ENCODE measurements at places on chromosomes 3 and 15.

GRCh38 chr3:69864766-69865165, 125.5 kb downstream of the MITF start:
- no peak for DNase-seq

DNA sequence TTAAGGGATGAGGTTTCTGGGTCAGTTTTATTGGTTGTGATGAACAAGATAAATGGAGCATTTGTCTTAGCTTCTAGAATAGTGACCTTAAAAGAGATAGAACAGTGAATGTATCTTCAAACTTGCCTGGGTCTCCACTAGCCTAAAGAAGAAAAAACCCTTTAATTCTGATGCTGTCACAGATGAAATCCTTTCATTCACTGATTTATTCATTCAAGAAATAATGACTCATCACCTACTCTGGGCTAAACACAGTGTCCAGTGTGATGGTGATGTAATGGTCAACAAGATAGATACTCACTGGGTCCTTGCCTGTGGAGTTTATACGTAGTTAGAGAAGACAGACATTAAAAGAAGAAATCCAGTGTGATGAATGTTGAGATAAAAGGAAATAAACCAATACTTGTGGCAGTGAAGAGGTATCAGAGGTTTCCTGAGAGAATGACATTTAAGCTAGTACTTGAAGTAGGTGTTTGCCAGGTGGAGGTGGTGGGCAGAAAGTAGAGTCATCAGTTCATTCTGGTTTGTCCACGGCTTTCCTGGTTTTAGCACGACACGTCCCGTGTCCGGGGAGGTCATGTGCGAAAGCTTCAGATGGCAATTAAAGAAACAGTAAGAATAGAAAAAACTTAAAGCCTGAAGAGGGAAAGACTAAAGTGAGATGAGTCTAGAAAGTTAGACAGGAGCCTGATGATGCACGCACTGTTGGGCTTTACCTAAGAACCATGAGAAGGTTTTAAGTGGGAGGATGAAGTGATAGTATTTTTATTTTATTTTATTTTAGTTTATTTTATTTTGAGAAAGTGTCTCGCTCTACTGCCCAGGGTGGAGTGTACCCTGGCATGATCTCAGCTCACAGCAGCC, 18.5 kb downstream of the PAK2 start:
- no peak for DNase-seq

DNA sequence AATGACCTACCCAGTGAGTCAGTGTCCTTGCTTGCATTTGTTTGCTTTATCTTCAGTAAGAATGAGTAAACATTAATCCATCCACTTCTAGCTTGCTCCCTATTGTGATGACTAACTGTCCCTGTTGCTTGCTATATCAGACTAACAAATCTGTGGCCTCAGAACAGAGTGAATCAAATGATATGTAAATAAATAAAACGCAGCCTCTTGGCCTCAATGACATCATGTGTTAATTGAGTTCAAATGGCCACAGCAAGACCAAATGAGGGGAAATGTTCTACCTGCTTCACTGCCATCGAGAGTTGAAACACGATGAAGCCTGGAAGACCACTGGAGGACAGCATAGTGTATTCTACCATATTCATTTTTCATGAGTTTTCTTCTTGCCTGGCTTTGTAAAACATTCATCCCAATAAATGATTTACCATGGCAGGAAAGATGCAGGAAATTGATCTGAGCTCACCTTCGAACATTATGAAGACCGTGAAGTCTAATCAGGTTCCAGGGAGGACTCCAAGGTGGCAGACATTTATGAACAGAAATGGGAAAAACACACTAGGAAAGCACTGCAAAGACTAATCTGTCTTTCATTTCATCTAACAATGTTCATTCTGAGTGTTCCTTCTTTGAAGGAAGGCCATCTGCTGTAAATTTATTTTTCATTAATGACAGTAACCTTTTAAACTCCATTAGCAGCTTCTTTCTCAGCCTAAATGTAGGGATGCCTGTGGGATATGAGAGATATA, 1144.5 kb downstream of the TUSC7 start:
- DNase-seq = no peak

DNA sequence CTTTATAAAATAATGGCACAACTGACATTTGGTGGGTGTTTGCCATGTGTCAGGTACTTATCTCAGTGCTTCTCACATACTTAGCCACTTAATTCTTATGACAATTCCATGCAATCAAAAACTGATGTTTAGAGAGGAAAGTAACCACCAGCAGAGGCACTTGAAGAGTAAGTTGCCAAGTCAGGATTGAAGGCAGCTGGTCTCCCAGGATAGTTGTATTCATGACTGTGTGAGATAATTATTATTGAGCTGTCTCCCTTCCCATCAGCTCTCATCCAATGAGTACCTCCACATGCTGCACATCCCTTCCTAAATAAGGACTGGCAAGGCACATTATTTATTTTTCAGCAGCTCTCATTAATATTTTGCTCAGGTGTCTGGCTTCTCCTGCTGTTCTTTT, 4.8 kb downstream of the VEPH1 start:
- no peak for DNase-seq

- no peak for DNase-seq
These were observed 59.6 kb upstream of the FRMD4B start for GRCh38 chr3:69445498-69445897.

- no peak for DNase-seq
These were observed 4.0 kb downstream of the NEDD4 start for GRCh38 chr15:55989383-55989782.

DNA sequence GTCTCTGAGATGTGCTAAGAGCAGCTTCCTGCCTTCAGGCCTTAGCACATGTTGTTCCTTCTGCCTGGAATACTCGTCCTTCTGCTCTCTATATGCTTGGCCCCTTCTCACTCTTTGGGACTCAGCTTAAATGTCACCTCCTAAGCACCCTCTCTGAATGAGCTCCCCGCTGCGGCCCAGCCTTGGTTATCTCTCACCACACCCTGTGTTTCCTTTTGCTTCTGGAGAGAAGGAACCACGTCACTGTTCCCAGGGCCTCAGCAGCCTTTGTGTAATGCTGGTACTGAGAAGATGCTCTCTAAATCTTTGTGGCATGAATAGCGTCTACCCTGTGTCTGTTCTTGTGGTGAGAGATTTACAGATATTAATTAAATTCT, 2.2 kb downstream of the FAH start:
- no peak for DNase-seq

DNA sequence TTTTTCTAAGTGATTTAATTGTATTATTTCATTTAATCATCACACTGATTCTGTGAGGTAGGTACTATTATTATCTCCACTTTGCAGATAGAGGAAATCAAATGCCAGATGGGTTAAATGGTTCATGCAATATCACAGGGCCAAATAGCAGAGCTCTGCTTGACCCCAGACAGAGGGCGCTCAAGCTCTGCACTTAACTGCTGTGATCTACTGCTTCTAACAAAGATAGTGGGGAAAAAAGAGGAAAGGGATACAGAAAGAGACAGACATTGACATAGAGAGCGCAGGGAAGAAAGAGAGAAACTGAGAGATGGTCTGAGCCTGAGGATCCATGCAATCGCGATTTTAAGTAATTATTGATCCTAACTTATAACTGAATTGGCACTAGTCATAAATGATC, 279.1 kb upstream of the THRB start:
- peak; percentile 23 for DNase-seq

DNA sequence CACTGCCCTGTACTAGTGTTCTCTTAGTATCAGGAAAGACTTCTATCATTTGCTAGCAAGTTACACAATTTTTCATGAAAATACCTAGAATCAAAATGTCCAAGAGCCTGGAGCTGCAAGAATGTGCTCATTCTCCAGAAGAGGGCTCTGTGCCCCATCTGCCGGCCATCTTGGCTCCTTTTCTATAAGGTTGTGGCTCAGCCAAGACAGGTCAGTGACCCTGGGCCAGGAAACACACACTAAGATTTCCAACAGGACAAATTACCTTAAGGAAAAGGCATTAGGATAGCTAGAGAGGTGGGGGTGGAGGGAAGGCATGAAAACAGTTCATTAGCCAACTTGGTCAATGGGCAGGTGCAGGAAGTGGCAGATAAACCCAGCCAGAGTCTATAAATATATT, 20.7 kb downstream of the TIMP4 start:
- no peak for DNase-seq

DNA sequence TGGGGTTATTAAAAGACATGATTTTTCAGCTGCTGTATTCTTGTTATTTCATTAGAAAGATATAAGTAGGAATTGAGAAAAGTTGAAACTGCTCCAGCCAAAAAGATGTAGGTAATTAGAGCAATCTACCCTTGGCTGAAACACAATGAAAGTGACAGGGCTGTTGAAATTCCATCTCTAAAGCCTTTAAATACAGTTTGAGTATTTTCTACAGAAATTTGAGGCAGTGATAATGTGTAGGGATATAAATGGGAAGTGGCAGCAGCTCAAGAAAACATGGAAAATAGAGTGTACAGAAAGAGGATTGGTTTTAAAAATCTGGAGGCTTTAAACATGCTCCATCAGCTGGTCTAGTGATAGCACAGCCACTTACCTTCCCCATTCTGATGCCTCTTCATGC, 22.8 kb upstream of the UNC13C start:
- DNase-seq = no peak

DNA sequence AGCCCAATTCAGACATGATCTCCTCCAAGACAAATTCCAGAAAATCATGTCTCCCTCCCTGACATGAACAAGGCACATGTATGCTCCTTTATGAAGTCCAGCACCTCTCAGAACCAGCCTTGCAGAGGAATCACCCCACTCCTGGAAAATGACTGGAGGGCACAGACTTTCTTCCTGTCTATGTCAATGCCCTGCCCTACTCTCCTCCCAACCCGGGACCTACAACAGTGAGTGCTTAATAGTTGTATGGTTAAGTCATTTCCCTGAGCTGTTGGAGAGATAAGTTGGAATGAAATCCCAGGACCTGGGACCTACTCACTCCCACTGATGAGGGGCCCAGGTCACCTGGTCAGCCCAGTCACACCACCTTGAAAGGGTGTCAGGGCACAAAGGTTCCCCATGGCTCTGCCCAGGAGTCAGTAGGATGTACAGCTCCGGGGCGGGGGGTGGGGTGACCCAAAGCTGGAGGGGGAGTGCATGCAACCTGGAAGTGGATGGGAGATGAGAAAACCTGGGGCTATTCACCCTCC, 80.1 kb upstream of the HERC1 start:
- no peak for DNase-seq

GRCh38 chr15:70337277-70338186, 239.8 kb upstream of the TLE3 start:
- no peak for DNase-seq

- no peak for DNase-seq
These were observed 252.6 kb downstream of the UBE2E2 start for GRCh38 chr3:23455775-23456174.

- no peak for DNase-seq
These were observed 15.0 kb downstream of the GCSAM start for GRCh38 chr3:112117841-112118571.

DNA sequence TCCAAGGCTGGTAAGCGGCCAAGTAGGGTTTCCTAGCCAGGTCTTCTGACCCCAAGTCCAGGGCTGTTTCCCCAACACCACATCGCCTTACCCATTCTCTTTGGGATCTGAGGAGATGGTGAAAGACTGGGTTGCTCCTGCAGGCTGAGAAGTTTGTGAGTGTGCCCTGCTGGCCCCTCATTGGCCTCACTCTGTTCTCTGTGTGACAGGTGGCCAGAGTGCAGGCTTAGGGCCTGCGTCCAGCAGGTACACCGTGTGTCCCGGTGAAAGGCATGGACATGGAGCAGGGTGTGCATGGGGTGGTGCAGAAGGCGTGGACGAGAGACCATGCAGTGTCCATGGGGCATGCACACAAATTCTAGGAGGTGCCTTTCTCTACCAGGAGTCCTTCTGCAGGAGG, 91.3 kb downstream of the DGKG start:
- DNase-seq = no peak

GRCh38 chr3:177026505-177027277, 170.6 kb downstream of the TBL1XR1 start:
- DNase-seq = no peak

GRCh38 chr3:176968631-176969030, 228.7 kb downstream of the TBL1XR1 start:
- no peak for DNase-seq

GRCh38 chr3:158790901-158791589, 10.8 kb upstream of the MFSD1 start:
- peak; percentile 11 for DNase-seq

DNA sequence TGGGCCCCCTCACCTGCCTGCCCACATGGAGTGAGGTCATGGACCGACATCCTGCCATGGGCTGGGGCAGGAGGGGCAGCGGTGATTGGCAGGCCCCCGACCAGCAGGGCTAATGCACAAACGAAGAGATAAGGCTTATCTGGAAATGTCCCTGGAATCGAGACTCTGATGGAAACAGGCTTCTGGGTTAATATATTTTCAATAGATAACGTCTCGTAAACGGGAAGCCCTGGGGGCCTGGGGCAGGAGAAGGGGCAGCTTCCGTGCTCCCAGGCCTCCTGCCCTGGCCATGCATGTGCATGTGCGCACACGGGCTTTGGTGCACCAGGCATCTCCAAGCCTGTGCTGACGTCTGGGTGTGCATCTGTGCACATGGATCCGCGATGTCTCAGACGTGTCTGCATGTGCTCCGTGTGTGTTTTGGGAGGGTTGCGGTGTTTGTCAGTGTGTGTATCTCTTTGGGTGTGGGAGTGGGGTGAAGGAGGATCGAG, 55.1 kb downstream of the DNAJB8 start:
- DNase-seq = no peak

DNA sequence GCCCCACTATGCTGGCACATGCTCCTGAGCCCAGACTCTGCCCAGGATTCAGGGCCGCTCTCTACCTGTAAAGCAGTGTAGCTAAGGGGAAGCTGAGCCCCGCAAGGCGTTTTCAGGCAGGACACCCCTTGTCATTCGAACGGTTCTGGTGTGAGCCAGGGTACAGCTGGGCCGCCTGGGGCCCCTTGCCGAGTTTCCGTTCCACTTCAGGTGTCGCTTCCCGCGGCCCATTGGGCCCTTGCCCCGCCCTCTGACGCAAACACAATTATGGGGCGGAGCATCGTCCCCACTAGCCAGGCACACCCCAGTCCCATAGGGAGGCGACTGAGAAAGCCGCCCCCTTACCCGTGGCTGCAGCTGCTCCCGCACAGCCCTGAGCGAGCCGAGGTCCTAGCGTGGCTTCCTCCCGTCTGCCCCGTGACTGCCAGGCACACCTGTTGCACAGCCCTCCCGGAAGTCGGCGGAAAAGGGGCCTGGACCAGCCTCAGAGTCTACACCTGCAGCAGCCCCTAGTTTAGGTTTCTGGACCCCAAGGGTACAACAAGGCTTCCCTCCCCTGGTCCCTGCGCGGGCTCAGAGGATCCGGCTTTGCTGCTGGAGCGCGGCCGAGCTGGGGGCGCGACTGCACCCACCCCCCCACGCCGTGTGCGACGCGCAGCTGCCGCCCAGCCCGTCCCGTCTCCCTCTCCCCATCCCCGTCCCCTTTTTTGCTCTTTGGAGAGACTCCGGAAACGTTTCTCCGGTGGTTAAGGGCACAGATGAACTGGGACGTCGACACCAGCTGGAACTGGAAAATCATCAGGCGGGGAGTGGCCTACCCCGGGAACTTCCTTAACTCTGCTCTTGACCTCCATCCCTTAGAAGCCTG, at the start of gene PLSCR2:
TSS of gene PLSCR2 (minus strand) at position 412 of the 868 bp plus-strand sequence. CDS start 9,657 bp downstream, outside the sequence.
- DNase-seq = no peak
